CD4-positive, alpha-beta T cell treated with Interleukin-17A for 1 hour (primary cell): ENCODE measurements at places on chromosomes 13 and 19.

- DNase-seq: no peak
These were observed 27.5 kb downstream of the ZNF429 start for GRCh38 chr19:21532904-21533303.

DNA sequence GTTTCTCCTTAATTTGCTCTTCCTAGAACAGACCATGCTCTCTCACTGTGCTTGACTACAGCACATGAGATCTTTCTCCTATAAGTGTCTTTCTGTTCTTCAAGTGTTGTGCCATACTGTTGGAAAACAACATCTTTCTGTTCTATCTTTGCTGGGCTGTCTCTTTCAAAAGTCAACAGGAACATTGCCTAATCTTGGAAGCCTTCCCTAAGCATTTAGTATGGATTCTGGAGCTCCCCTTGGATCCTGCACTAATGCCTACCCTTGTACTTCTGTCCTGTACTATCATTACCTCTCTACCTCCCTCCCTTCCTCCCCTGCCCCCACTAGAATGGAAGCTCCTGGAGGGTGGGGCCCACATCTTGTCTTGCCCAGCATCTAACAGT is 26.8 kb downstream of the STARD13 start:
- DNase-seq: no peak

GRCh38 chr19:33186431-33187182 is 7.5 kb upstream of the LRP3 start:
- no peak for DNase-seq

GRCh38 chr19:34393031-34393430 is 11.2 kb upstream of the PDCD2L start:
- DNase-seq: no peak

DNA sequence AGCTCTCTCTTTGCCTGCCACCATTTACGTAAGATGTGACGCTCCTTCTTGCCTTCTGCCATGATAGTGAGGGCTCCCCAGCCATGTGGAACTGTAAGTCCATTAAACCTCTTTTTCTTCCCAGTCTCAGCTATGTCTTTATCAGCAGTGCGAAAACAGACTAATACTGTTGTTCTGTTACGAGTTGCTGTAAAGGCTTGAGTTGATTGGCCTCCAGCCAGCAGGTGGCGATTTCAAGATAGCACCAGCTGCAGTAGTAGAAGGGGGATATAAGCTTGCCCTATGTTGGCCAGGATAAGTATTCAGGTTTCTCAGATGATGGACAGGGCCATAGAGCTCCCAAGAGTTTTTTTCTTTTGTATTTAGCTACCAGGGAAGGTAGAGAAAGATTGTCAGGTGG is 385.5 kb downstream of the MZT1 start:
- DNase-seq: no peak

DNA sequence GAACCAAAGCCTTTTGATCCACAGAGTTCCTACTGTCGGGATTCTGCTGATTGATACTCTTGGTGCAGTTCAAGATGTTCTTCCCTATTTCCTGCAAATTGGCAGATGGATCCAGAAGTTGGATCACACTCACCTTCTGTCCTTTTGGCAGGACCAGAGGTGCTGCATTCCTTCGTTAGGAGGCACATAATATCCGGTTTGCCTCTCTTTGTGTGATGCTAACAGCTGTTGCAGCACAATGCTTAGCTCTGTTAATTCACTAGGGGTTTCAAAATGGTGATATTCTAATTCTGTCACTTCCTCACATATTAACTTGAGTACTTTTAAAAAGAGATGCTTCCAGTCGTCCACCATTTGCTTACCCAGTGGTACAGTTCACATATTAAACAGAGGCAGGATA is 15.2 kb upstream of the CHST8 start:
- no peak for DNase-seq

DNA sequence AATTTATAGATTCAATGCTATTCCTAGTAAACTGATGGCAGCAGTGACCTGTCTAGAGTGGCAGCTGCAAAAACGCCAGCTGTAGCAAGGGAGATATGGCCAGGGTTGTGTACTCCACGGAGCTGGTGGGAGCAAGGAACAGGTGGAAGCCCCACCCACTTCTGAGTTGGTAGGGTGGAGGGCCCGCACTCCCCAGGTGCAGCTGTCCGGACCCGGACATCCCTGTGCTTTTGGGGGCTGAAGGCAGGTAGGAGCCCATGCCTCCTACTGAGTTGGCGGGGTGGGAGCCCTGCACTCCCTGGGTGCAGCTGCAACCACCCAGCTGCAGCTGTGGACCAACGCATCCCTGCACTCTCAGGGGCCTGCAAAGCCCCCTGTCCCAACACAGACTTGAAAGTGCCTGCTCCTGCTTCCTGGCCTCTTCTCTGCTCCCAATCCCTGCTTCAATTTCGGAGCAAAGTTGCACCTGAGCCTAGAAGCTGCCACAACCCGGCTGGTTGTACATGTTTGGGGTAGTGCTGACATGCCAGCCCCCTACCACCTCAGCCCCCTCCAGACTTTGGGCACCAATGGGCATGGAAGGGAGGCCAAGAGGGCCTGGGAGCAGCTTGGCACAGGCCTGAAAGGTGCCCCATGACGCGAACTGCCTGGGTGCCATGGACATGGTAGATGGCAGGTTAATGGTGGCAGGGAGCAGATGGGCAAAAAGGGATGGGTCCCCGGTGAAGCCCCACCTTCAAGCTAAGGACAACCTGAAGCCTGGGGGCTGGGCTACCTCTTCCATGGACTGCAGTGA is 19.8 kb downstream of the UGGT2 start:
- no peak for DNase-seq

- DNase-seq: no peak
These were observed 67.0 kb downstream of the USP12 start for GRCh38 chr13:27104606-27105005.

GRCh38 chr19:46815833-46816627 is 27.6 kb upstream of the SLC1A5 start:
- no peak for DNase-seq

DNA sequence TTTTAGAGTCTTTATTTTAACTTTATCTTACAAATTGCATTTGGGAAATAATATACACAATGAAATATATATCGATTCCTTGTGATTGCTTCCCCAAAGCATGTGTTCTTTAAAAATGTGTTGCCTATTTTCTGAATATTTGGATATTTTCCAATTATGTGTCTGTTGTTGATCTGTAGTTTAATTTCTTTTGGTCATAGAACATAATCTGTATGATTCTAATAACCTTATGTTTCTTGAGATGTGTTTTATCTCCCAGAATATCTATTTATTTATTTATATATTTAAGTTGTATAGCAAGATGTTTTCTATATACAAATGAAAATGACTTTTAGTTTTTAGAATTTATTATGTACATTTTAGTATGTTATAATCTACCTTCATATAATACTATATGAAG is 710.8 kb upstream of the PCDH20 start:
- no peak for DNase-seq

DNA sequence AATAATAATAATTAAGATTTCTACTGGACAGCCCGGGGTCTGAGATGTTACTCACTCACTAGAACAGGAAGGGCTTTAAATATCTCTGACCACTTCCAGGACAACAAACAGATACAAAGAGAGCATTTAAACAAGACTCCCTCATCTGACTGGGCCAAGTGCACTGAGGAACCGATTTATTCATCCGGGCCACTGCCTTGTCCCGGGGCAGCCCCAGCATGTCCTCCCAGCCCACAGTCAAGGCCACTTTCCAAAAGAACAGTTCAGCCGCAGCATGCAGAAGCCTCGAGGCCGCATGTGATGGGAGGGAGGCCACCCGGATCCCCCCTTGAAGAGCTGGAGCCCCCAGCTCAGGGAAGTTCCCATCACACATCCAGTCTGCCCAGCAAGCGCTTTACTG is 30.5 kb downstream of the MLLT1 start:
- DNase-seq: no peak

- peak; percentile 54 for DNase-seq
These were observed 55.2 kb downstream of the VWA8 start for GRCh38 chr13:41905600-41906254.

DNA sequence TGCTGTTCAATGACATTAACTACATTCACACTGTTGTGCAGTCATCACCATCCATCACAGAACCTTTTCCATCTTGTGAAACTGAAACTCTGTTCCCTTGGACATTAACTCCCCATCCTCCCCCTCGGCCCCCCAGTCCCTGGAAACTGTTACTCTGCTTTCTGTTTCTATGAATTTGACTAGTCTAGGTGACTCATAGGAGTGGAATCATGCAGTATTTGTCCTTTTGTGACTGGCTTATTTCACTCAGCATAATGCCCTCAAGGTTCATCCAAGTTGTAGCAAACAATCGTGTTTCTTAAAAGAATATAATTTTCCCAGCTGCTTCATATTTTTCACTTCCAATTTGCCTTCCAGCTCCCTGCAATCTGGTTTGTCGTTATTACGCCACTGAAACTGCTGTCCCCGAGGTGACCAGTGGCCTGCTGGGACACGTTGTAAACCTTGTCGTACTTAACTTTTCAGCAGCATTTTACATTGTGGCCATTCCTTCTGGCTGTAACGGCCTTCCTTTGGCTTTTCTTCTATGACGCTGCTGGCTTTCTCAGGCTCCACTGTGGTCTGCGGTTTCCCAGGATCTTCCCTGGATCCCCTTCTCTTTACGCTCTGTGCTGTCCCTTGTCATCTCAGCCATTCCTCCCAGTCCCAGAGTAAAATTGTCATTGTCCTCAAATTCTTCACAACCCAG is 74.0 kb downstream of the DHRS12 start:
- DNase-seq: no peak

DNA sequence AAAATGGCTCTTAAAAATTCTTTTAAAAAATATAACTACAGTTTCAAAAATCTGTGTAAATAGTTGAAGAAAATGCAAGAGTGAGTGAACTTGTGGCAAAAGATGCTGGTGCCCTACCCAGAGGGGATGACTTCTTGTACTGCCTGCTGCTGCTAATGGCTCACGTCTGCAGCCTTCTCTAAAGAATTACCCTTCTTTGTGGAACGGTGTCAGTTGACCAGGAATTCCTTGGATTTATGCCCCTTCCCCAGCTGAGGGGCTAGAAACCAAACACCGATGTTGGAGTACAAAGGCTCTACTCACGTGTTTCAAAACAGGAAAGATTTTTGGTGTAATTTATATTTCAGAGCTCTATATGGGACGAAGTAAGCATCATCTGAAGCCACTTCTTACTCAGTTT is 1582.8 kb downstream of the OLFM4 start:
- no peak for DNase-seq

DNA sequence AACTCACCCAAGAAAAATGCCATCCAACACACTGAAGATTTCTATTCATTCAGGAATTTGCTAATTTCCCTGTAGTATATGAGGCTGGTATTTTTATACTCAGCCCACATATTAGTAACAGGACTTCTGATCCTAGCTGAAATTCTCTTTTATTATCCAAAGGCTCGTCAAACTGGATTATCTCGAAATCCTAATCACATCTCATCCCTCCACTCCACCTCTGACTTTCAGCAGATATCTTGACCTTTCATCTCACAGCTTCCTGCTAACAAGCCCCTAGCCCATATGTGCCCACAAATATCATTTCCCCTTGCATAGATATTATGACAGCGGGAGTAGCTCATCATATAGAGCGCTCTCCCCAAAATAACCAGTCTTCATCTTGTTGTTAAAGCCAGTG is 279.7 kb downstream of the FGF14 start:
- no peak for DNase-seq

DNA sequence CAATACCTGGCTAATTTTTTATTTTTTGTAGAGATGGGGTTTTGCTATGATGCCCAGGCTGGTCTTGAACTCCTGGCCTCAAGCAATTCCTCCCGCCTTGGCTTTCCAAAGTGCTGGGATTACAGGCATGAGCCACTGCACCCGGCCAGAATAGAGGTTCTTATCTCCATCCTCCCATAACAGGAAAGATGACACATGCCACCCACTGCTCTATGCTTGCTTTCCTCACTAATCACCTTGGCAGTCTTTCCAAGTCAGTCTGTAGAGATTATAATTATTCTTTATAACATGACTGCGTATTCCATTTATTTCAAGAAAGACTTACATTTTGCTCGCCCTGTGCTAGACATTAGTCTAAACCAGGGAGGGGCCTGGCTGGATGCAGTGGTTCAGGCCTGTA is 6.7 kb downstream of the VAV1 start:
- DNase-seq: no peak

GRCh38 chr19:11506101-11506555 is 489 bp upstream of the ZNF653 start:
- DNase-seq: no peak

DNA sequence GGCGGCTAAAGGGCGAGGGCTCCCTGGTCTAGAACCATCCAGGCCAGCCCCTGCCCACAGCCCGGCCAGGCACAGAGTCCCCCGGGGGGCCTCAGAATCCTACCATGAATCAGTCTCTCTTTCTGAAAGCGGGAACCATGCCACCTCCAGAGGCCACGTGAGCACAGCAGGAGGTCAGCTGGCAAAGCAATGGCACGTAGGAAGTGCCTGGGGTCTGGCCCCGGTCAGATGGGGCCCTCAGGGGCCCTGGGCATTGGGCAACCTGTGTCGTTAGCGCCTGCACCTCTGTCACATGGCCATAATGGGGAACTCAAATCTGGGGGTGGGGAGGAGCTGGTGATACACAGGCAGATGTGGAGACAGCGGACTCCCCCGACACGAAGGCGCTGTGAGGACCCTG is 8.8 kb downstream of the MFSD12 start:
- DNase-seq: no peak

- DNase-seq: peak; percentile 91
These were observed 47.3 kb upstream of the SHKBP1 start for GRCh38 chr19:40529093-40529954.

- DNase-seq: peak; percentile 83
These were observed 5.5 kb upstream of the EMP3 start for GRCh38 chr19:48319647-48320541.

GRCh38 chr19:29576761-29577648 is 29.1 kb upstream of the POP4 start:
- DNase-seq: no peak

GRCh38 chr19:33437821-33438671 is 64.5 kb downstream of the CEBPG start:
- no peak for DNase-seq

- no peak for DNase-seq
These were observed 128.7 kb upstream of the MYO16 start for GRCh38 chr13:108500711-108501110.

DNA sequence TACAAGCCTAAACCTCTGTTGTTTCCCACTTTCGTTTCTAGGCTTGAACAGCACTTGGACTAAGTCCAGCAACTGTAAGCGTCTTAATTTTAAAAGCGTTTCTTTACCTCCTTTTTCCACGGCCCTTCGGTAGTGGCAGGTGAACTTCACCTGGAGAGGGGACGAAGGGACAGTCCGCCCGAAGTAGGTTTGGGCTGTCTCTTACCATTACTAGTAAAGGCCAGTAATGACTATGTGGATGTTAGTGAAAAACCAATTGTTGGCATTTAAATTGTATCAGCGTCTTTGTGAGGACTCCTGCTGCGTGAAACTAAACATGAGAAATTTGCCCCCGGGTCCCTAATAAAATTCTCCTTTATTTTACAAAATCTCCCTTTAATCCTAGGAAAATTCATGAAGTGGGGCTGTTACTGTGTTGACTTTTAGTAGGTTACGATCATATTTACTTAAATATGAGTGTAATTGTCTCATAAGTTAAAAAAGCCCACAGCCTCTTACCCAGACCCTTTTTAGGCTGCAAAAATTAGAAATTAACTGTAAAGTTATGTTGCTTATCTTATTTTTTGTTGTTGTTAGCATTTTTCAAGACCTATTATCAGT is 983 bp downstream of the ITM2B start:
- DNase-seq: no peak
